ENCODE measurements at places on chromosomes 16 and 17.
A peak's percentile ranks its signal among the peaks of the same experiment; 100 is the strongest.

DNA sequence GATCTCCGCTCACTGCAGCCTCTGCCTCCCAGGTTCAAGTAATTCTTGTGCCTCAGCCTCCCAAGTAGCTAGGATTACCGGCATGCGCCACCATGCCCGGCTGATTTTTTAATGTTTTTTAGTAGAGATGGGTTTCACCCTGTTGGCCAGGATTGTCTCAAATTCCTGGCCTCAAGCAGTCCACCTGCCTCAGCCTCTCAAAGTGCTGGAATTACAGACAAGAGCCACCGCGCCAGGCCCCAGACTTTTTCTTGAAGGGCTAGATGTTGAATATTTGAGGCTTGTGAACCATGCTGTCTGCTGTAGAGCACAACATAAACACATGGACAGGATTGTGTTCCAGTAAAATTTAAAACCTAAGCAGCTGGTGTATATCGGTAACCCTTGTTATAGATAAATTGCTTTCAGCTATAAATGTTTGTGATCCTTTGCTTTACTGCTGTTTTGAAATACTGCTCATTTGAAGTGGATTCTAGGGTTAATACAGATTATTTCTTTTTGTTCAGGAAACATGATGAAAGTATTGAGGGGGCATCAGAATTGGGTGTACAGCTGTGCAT lies 12.4 kb downstream of the WSB1 start:
- DNase-seq, result no peak

- DNase-seq, result no peak
Observed at GRCh38 chr17:13491916-13492736, 109.6 kb downstream of the HS3ST3A1 start.

DNA sequence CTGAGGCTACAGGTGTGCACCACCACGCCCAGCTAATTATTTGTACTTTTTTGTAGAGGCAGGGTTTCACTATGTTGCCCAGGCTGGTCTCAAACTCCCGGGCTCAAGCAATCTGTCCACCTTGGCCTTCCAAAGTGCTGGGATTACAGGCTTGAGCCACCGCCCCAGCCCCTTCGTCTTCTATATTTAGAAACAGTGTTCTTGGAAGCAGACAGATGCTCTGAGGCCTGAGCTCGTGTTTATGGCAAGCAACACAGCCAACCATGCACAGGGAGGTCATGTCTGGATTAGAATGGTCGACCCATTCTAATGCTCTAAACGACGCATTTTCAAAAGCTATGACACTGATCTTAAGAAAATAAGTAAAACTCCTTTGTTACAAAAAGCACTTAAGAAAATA lies 16.6 kb downstream of the TMEM204 start:
- DNase-seq, result no peak

- DNase-seq, result no peak
Observed at GRCh38 chr16:56825826-56826225, 39.2 kb upstream of the SLC12A3 start.

GRCh38 chr17:8868529-8868951 lies 1.1 kb upstream of the PIK3R6 start:
- no peak for DNase-seq

DNA sequence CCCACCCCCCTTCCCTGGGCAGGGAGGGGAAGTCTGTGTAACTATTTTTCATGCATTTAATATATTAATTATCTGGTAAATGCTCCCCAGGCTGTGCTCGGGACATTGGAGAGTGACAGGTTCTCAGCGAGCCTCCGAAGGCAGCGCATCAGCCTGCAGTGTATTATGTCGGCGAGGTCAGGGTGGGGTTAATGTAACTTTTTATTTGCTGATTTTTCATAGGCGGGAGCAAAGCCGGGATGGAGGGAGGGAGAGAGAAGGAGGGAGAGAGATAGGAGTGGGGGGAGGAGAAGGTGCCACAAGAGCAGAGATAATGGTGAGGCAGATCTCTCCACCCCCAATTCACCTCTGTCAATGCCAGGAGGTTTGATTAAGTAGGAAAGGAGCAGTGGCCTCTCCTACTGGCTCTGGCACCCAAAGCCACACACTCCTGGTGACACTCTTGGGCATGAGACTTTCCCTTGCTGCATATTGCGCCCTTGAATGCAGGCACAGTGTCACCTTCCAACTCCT lies 104.0 kb downstream of the MRM1 start:
- DNase-seq, result no peak

DNA sequence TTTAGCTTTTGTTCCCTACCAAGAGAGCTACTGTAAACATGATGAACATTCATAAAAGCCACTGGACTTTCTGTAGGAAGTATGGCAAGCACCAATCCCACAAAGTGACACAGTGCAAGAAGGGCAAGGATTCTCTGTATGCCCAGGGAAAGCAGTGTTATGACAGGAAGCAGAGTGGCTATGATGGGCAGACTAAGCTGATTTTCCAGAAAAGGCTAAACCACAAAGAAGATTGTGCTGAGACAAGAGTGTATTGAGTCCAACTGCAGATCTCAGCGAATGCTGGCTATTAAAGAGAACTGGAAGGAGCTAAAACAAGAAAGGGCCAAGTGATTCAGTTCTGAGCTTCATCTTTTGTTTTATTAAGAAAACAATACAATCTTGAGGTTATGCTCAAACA lies 60.5 kb upstream of the EFCAB3 start:
- DNase-seq, result no peak

- no peak for DNase-seq
Observed at GRCh38 chr17:80363120-80363515, 51.8 kb upstream of the ENDOV start.

DNA sequence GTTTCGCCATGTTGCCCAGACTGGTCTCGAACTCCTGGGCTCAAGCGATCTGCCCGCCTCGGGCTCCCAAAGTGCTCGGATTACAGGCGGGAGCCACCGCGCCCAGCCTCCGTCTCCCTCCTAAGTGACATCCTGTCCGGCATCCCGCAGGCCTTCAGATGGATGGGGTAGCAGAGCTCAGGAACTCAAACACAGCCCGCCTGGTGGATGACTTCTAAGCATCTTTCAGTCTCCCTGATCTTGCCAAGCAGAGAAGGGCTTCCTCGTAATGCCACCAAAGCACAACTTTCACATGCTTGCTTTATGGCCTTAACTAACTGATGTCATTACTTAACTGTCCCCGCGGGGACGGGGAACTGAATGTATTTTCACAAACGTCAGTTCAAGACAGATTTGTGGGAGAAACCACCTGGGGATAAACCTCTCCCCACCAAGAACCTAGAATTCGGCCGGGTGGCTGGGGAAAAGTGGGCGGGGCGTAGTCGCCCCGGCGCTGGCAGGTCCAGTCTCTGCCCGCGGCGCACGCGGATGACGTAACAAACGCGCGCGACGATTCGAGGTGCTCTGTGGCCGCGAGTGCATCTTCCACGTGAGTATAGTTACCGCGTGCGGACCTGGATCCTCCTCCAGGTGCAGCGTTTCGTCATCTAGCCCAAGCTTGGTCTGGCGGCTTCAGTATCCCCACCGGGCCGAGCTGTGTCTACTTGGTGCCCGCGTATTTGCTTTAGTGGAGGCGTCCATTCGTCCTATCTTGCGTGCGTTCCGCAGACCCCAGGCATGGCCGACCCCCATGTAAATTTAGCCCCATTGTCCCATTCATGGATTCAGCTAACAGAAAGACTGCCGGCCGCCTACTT lies at the start of gene PFAS:
TSS of gene PFAS (plus strand) at position 539 of the 857 bp plus-strand sequence. CDS start 4,649 bp downstream, outside the sequence.
- peak; percentile 97 for DNase-seq

- peak; percentile 39 for DNase-seq
Observed at GRCh38 chr16:11175787-11176341, 80.1 kb downstream of the SOCS1 start.

- DNase-seq, result no peak
Observed at GRCh38 chr17:82611140-82612058, 36.8 kb downstream of the WDR45B start.

GRCh38 chr17:48541577-48542113 lies 3.3 kb downstream of the HOXB2 start:
- peak; percentile 38 for DNase-seq

DNA sequence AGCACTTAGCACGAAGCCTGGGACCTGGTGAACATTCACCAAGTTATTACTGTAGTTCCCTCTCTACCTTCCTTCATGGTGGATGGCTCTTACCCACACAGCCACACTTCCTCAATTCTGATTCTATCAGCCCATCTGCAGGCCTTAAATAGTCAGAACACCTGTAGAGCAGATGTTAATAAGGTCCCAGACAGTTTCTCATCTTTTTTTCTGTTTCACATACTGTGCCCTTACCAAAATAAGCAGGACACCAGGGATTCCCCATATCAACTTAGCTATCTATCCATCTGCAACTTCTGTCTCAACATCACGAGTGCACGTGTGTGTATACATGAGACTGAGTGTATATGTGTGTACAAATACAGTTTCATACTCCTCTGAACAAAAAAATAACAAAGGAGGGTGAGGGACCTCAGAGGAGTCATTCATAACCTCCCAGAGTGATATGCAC lies 2.8 kb downstream of the RECQL5 start:
- DNase-seq, result no peak

DNA sequence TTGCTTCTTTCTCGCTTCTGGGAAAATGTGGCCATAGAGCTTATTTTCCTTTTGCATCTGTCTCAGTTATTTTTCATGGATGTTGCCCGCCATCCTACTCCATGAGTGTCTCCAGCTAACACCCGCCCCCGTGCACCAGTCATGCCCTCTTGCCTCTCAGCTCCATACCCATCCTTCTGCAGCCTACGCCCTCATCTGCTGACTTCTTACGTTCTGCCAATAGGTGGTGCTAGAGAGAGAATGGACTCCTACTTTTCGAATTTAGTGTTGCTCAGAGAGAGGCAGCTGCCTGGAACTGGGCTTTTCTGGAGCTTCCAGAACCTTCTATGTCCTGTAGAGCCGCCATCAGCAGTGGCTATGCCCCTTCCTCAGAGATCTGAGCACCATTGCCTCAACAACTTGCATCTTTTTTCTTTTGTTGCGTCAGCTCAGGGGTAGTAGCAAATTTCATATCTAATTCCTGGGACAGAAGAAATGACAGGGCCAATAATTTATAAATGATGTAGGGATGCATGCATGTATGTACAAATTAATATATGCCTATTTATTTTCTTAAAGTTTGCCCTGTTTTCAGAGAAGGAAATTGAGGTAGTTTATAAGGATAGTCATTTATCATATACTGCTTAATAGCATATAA lies 119.7 kb upstream of the MYOCD start:
- no peak for DNase-seq

- DNase-seq, result peak; percentile 25
Observed at GRCh38 chr17:18246880-18247612, 11.5 kb downstream of the FLII start.

GRCh38 chr17:50691550-50692447 lies 15.9 kb downstream of the ANKRD40 start:
- DNase-seq, result no peak

DNA sequence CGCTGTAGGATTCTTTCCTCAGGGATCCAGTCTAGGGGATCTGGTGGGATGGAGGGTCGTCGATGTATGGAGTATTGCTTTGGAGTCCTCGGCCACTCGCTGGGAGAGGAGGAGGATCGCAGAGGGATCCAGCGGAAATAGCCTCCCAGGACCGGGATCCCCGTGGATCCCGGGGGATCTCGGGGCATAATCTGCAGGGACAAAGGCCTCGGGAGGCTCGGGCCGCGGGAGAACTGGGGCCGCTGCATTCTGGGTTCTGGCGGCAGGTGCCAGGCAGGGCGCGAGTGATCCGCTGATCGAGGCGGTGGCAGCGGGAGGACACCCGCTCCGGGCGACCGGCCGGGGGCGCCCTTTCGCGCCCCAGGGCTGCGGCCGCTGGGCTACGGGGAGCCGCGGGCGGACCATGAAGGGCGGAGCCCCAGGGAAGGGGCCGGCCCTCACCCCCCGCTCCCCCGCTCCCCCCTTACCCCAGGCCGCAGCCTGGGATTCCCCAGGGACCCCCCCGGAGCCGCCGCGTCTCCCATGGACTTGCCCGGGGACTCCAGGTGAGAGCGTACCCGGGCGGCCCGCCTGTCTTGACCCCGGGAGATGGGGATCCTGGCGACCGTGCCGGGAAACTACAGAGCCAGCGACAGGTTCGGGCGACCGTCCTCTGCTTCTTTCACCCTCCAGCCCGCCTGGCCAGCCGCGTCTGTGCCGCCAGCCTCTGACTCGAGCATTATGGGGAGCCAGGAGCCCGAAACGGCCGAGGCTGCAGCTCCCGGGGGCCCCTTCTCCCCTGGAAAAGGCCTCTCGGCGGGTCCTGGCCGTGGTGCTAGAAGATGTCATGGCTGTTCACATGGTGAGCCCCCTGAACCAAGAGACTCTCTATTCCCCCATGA lies 604 bp downstream of the PRR14 start:
- DNase-seq, result peak; percentile 82

- no peak for DNase-seq
Observed at GRCh38 chr17:62611728-62612127, 15.7 kb upstream of the MRC2 start.

DNA sequence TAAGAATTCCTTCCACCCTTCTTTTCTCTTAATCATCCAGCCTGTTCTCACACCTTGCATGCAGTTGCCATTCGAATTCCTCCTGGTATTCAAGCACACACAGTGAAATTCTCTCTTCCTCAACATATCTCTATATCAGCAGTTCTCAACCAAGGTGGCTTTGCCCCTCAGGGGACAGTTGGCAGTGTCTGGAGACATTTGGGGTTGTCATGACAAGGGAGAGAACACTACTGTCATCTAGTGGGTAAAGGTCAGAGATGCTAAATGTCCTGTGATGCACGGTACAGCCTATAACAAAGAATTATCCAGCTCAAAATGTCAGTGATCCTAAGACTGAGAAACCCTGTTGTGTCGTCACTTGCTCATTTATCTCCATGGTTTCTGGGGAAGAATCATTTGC lies 94.8 kb upstream of the CPHXL start:
- no peak for DNase-seq

DNA sequence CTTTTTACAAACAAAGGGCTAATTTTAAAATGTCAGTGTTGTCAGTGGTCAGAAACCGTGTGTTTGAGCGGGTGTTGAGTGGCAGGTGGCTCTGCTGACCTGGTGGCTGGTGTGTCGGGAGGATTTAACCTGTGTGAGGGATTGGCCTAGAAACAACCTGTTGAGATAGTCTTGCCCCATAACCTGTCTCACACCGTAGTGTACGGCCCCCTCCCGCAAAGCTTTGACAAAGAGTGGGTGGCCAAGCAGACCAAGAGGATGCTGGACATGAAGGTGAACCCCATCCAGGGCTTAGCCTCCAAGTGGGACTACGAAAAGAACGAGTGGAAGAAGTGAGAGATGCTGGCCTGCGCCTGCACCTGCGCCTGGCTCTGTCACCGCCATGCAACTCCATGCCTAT lies 7.0 kb downstream of the COX4I1 start:
- no peak for DNase-seq

GRCh38 chr17:9401434-9401833 lies 174.2 kb downstream of the STX8 start:
- DNase-seq, result no peak

DNA sequence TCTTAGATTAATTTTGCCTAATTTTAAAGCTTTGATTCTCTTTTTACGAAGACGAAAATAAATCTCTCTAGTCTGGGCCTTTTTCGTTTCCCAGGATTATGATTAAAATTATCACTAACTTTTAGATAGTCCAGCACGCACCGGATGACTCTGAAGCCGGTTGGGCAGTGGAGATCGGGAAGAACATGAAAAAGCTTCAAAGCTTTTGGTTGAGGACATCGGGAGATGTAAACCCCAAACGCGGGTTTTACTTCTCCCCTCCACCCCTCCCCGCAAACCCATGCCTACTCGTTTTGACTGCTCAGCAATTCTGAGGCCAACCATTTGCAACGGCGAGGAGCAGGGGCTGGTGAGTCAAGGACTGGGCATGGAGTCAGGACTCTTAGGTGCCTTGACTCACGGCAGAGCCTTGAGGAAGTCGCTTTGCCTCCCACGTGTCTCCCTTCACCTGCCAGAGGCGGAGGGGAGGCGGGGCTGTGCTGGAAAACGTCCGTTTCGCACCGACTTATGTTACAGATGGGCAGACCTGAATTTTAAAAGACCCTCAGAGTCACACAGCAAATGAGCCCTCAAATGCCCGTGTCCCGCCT lies 989 bp upstream of the DUSP14 start:
- peak; percentile 66 for DNase-seq
